T-helper 1 cell (primary cell): ENCODE measurements at places on chromosomes 6 and 20.

DNA sequence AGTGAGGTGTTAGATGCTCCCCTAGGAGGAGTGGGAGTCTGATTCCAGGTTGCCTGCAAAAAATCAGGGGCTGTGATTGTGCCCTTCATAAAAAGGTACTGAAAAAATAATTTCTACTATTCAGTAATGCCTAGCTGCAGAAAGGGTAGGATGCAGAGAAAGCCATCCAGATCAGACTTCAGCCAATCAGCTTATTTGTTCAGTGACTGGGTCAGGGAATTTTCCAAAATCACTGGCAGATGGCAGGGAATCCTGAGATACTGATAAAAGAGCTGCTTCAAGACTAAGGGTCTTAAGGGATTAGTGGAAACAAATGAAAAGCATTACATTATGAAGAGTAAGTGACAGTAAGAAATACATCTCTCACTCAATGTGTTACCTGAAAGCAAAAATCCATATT, 42.8 kb upstream of the MTRF1L start:
- DNase-seq = no peak

DNA sequence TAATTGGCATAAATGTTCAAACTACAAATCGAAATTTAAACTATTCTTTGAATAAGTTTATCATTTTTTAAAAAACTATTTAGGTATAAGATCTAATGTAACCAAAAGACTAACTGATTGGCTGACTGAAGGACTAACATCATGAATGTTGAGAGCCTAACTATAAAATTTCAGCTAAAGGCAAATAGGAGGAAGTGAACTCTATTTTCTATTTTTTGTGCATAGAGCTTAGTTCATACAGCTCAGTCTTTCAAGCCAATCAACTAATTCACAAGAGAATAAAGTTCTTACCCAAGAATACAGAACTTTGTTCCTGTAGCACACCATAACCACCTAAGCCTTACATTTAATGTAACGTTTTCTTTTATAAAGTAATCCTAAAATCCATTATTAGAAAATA, 46.3 kb upstream of the STXBP5 start:
- DNase-seq = no peak

- DNase-seq = no peak
Observed at GRCh38 chr6:46491201-46491627, at the start of gene RCAN2. Gene RCAN2, minus strand, starts transcription at chr6:46491449.

DNA sequence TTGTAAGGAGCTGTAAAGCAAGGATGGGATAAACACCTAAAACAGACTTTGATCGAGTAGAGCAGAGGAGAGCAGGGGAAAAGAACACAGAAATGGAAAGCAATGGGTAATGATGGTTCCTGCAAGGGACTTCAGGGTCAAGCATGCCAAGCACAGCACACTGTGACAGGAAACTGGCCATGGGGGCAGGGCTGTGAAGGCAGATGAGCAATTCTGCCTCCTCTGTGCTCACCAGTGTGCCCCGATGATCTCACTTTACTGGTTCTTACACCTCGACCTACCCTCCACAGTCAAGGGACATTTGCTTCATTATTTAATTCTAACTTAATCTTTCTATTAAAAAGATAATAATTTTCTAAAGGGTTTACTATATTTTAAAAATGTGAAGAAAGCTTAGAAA, 21.6 kb upstream of the MYB start:
- DNase-seq = peak; percentile 84

GRCh38 chr6:48818052-48818412, 645.0 kb downstream of the MMUT start:
- no peak for DNase-seq

GRCh38 chr6:38638941-38639497, 710 bp downstream of the BTBD9 start:
- peak; percentile 43 for DNase-seq

DNA sequence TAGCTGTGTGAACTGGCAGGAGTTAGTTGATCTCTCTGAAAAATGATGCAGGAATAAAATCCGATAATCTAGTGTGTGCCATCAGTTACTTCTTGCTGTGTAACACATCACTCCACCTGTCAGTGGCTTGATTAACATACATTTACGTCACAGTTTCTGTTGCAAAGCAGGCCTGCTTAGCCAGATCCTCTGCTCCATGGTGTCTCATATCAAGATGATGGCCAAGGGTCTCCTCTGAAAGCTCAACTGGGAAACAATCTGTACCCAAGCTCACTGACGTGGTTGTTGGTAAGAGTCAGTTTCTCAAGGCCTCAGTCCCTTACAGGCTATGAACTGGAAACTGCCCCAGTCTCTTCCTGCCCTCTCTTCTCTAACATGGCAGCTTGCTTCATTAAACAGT, 51.8 kb downstream of the FOXA2 start:
- DNase-seq = no peak

GRCh38 chr6:44530910-44531234, 143.4 kb downstream of the CDC5L start:
- DNase-seq = no peak

GRCh38 chr20:10089871-10090587, 55.2 kb downstream of the ANKEF1 start:
- DNase-seq = no peak

- DNase-seq = no peak
Observed at GRCh38 chr6:45378334-45378926, 696 bp upstream of the SUPT3H start.

- no peak for DNase-seq
Observed at GRCh38 chr6:117399924-117400323, 25.8 kb downstream of the ROS1 start.

- DNase-seq = peak; percentile 3
Observed at GRCh38 chr20:41738604-41739206, 120.5 kb upstream of the CHD6 start.

GRCh38 chr6:117495869-117496268, 13.4 kb downstream of the DCBLD1 start:
- no peak for DNase-seq

- DNase-seq = no peak
Observed at GRCh38 chr20:24835195-24835594, 113.9 kb upstream of the CST7 start.

DNA sequence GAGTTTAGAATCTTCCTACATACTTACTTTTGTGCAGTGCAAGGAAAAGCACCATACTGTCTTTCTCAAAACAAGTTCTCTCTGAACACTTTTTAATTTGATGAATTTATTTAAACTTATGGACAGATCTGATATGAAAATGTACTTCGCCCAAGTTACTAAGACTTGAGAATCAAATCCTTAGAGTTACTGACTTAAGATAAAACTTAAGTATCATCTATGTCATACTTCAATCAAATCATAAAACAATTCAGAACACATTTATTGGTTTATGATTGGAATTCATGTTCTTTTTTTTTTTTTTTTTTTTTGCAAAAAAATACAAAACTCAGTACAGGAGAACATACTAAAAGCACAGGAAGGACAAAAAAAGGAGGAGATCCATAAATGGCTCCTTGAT, 77.7 kb downstream of the MBOAT1 start:
- no peak for DNase-seq

DNA sequence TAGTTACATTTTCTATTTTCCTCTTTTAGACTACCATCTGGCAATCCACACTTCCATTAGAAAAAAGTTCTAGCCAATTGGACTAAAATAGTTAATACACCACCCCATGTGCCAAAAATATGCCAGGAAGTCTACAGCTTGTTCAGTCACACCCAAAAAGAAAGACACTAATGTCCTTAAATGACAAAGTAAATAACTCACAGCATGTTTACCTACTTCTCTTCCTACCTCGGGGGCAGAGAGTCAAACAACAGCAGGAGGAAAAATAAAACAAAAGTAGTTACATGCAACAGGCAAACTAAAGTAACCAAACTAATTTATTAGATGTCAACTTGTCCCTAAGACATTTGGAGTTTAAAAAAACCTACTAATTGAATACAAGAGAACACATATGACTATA, 57.0 kb downstream of the UBE3D start:
- DNase-seq = no peak

GRCh38 chr20:41143354-41143753, 6.0 kb downstream of the PLCG1 start:
- DNase-seq = no peak

DNA sequence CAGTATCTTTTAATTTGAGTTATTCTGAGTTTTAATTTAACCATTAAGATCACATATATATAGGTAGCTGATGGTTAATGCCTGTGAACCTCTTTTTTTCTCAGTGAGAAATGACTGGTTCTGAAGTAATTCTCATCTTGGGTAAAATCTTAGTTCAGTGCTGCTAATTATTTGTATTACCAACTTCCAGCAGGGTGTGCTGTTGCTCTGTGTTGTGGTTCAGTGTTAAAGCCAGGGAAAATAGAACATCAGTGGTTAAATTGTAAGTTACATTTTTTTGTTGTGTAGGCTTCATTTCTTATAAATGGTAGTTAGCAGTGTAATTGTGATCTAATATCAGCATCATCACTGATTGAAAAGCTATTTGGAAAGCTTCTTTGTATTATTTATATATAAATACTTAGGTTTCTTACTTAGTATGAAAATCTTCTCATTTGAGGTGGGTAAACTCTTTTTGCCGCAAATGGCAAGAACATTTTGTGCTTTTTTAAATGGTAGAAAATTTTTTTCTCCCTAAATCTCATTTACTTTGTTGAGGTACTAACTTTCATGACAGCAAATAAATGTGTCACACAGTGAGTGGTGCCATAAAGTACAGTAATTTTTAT, 43.7 kb downstream of the CDC5L start:
- DNase-seq = peak; percentile 8

DNA sequence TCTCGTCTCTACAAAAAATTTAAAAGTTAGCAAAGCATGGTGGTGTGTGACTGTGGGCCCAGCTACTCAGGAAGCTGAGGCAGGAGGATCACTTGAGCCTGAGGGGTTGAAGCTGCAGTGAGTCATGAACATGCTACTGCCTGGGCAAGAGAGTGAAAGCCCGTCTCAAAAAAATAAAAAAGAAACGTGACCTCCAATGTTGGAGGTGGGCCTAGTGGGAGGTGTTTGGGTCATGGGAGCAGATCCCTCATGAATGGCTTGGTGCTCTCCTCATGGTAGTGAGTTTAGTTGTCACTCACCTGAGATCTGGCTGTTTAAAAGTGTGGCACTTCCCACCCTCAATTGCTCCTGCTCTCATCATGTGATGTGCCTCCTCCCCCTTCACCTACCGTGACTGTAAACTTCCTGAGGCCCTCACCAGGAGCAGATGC, 24.3 kb downstream of the RBL1 start:
- no peak for DNase-seq

DNA sequence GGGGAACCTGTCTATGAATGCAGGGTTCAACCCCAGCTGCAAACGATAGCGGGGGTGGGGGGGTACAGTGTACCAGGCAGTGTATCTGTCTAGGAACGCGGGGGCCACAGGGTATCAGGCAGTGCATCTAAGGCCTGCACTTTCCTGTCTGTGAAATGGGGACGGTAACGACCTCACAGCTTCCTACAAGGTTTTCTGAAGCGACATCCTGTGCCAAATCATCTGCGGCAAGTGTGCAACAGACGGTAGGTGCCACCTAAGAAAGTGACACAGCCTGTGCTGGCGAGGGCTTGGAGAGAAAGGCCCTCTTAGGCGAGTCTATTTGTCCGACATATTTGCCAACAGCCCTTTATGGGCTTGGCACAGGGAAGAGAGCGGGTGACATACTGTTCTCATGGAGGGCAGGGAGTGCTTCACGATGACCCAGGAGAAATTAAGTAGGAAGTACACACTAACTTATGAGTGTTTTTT, 3.8 kb downstream of the DIDO1 start:
- peak; percentile 21 for DNase-seq

- no peak for DNase-seq
Observed at GRCh38 chr20:63360850-63361518, at the start of gene CHRNA4. Gene CHRNA4, minus strand, starts transcription at chr20:63361349. Its CDS starts 184 bp downstream, at chr20:63361165.
